ENCODE measurements at places on chromosomes 2 and 18.

DNA sequence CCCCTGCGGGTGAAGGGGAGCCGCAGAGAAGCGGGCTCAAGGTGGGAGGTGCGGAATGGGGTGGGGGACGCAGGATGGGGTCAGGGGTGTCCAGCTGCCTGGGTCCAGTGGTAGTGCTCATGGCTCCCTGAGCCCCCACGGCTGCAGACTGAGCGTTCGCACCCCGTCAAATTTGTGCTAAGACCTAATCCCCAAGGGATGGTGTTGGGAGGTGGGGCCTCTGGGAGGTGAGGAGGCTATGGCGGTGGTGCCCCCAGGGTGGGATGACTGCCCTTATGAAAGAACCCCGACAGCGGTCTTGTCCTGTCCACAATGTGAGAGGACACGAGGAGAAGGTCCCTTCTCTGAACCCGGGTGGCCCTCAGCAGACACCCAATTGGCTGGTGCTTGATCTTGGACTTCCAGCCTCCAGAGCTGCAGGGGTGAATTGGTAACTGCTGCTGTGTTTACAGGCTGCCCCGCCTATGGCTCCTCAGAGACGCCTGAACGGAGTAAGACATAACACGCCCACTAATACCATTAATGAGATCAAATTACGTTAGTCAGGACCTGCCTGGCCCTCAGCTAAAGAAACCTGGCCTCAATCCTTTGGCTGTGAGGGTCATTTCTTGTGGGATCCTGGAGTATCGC, 42.6 kb downstream of the PXDN start:
- DNase-seq, result no peak

DNA sequence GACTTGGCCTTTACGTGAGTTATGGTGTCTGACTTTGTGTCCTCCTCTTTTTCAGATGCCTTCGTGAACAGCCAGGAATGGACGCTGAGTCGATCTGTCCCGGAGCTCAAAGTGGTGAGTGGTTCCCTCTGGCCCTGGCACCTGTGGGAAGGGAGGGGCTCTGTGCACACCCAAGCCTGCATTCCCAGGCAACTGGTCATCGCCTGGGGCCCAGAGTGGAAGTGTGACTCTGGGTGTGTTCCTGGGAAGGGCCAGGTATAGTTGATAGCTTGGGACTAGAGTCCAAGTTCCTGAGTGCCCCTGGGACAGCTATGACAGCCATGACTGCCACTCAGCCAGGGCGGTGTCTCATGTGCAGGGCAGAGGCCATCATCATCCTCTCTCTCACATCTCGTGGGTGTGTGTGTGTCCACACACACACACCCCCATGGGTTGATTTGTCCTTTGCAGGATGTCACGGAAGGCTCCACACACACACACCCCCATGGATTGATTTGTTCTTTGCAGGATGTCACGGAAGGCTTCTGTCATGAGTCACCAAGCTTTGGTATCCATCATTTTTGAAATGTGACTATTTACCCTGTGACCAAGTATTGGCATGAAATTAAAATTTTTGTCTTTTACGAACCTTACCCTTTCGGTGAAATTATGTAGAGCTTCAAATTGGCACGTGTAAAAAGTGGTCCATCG, 215.4 kb downstream of the AGAP1 start:
- DNase-seq, result no peak

- DNase-seq, result no peak
Measured at GRCh38 chr18:32299484-32299883, 109.6 kb downstream of the MEP1B start.

DNA sequence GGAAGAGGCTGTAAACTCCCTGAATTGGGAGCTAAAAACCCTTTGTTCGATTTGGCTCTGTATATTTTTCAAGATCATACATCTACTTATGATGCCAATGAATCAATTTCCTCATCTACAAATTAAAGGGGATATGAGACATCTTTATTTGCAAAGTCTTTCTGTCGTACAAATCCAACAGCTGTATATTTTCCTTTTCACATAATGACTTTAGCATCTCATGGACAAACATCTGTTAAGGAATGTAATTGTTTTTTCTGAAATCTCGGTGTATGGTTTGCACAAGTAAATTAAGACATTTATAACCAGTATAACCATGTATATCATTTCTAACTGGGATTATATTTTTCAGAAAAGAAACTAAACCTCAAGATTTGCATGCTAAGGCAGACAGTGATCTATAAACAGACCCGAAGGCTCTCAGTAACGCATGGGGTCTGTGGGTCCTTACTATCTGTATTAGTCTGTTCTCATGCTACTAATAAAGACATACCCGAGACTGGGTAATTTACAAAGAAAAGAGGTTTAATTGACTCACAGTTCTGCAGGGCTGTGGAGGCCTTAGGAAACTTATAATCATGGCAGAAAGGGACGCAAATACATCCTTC, 130.8 kb downstream of the SLC8A1 start:
- no peak for DNase-seq

DNA sequence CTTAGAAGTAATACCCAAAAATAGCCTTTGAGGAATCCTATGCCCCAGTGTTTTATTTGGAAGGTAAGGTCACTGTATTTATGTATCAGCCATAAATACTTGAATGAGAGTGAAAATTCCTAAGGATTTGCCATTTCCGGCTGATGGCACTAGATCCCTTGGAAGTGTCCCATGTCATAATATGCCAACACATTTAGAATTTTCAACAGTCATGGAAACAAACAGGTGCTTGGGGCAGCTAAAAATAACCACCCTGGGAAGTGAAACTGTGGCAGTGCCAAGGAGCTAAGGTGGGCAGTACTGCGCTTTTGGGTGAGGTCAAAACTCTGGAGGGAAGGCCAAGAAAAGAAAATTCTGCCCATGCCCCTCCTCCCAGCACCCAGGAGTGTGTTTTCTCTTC, 80.2 kb downstream of the TCF7L1 start:
- DNase-seq, result no peak

GRCh38 chr18:12608301-12608700, 49.6 kb downstream of the SPIRE1 start:
- no peak for DNase-seq

GRCh38 chr2:189621781-189622180, 39.5 kb upstream of the ASNSD1 start:
- DNase-seq, result no peak

- DNase-seq, result no peak
Measured at GRCh38 chr2:226461981-226462380, 337.6 kb downstream of the IRS1 start.

DNA sequence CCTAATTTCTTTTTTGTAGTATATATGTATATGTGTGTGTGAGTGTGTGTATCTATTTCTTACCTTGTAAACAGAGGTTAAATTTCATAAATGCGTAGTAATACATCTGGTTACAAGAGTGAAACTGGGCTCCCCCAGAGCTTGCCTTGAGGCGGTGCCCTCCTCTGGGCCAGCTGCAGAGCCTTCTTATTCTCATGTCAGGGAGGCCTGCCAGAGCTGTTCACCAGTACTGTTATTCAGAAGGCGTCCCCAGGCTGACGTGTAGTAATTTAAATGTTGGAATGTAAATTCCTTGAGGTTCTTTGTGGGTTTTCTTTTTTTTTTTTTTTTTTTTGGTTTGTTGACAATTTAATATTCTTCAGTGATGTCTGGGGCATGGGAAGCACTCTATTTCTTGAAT, 11.2 kb downstream of the COPS8 start:
- no peak for DNase-seq

GRCh38 chr2:31813016-31813415, 197.8 kb downstream of the MEMO1 start:
- no peak for DNase-seq

GRCh38 chr18:71902482-71902881, 641.7 kb downstream of the CBLN2 start:
- no peak for DNase-seq

DNA sequence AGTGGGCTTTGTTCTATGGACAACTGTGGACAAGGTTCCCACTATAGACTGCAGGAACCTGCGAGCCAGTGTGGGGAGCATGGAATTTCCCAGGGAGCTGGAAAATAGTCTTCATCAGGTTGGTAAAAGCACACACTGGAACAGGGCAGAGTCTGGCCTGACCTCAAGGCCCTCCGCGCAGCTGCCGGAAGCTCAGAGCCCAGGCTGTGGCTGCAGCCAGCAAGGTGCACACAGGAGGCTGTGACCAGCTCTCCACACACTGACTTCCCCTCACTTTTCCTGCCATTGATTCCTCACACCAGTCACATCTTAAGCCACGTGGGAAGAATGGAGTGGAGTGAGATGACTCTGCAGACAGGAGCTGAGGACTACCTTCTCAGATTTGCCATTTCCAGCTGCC, 19.1 kb downstream of the MAL start:
- no peak for DNase-seq

DNA sequence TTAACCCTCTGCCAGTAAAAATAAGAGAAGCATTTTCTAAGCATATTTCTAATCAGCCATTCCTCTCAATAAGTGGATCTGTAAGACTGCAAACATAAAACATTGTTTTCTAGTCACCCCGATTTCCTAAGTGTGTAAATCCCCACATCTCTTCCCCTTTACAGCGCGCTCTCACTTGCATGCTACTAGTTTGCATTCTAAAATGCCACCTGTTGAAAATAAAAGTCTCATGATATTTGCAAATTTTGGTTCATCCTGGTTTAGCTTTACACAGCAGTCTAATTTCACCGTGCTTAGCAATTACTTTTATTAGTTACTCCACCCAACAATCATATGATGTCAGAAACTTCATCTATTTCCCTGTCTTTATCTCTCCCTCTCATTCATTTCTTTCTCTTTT, 1230.7 kb upstream of the ZEB2 start:
- DNase-seq, result no peak

- no peak for DNase-seq
Measured at GRCh38 chr18:75049455-75049789, 159.5 kb downstream of the PTGR3 start.

DNA sequence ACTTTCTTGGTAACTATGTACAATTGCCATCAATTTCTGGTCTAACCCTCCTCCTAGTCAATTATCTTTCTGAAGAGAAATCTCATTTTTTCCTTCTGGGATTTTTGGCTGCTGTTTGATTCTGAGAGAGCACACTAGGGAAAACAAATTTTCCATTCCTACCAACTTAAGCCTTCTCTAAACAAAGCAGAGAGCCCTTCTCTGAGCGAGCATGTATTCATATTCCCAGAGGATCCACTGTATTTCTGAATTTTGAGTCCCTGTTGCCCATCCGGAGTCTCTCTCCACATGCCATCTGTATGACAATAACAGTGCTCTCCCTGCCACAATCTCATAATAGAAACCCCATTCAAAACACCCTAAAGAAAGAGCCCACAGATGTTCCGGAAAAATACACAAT, 78.5 kb downstream of the MAIP1 start:
- no peak for DNase-seq

GRCh38 chr18:75714766-75715165, 287.3 kb upstream of the SMIM21 start:
- no peak for DNase-seq

GRCh38 chr18:53408271-53408670, 816.2 kb downstream of the MBD2 start:
- DNase-seq, result no peak

GRCh38 chr18:51211552-51211951, 14.1 kb upstream of the MEX3C start:
- DNase-seq, result no peak

- no peak for DNase-seq
Measured at GRCh38 chr2:119431155-119431975, at the start of gene TMEM37. TMEM37 (plus strand) TSS chr2:119431854; CDS start chr2:119431904, 50 bp downstream.

DNA sequence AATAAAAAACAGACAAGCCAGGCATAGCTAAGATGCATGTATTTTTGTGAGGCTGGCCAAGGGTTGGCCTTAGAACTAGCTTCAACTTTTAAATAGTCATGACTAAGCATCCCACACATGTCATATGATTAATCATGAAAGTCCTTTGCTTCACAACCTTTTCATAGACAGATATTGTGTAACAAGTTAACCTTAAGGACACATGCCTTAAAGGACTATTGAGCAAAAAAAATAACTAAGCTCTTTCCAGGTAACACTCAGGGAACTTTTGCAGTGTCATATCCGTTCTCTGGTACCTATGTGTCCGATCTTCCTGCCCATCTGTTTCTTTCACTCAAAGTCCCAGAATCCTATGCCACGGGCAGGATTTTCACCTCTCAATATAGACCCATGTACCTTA, 498.4 kb downstream of the STK39 start:
- DNase-seq, result no peak

GRCh38 chr2:26528836-26529235, 50.9 kb upstream of the OTOF start:
- DNase-seq, result no peak

- no peak for DNase-seq
Measured at GRCh38 chr2:203565076-203565475, 30.0 kb upstream of the RAPH1 start.

DNA sequence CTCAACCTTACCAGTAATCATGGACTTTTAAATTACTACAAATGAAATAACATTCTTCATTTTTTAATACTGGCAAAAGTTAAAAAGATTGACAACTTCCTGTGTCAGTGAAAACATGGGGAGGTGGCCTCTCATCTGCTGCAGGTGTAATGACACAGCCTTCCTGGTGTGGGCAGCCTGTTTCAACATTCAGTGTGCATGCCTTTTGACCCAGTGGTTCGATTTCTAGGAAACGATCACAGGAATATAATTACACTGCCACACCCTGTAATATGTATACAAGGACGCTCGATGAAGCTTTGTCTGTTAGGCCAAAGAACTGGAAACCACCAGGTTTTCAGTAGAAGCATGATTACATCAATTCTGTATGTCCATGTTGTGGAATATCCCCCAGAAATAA, 68.7 kb downstream of the MTHFD2 start:
- peak; percentile 48 for DNase-seq

GRCh38 chr18:79485788-79486355, 90.1 kb downstream of the NFATC1 start:
- DNase-seq, result no peak

DNA sequence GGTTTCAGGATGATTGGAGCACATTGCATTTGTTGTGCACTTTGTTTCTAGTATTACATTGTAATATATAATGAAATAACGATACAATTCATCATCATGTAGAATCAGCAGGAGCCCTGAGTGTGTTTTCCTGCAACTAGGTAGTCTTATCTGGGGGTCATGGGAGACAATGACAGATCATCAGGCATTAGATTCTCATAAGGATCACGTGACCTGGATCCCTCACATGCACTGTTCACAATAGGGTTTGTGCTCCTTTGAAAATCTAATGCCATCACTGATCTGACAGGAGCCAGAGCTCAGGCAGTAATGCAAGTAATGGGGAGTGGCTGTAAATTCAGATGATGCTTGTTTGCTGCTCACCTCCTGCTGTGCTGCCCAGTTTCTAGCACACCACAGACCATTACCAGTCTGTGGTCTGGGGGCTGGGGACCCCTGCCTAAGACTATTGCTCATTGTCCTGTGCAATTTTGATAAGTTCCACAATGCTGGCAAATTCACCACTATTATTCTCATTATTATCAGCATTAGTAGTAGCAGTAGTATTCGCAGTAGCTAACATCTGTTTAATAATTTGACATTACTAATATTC, 428.7 kb upstream of the TNP1 start:
- DNase-seq, result no peak

DNA sequence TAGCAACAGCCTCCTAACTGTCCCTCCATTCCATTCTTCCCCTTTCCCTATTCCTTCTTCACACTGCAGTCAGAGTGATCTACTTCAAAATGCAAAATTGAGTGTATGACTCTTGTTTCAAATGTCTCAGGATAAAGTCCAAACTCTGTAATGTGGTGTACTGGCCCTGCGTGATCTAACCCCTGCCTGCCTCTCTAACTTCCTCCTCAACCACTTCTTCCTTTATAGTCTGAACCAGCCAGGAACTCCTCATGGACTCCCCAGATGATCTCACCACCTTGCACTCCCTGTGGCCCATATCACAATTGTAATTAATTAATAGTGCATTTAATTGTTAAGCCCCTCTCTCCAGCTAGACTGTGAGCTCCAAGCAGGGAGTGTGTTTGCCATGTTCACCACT, 3.1 kb upstream of the B3GNT2 start:
- DNase-seq, result no peak
